Fibroblast of lung (primary cell): ENCODE measurements at places on chromosomes 2 and 18. TPM values are rescaled to one million over a fixed set of nuclear protein-coding genes. Genes with fewer than 3 reads are reported as not detected.

DNA sequence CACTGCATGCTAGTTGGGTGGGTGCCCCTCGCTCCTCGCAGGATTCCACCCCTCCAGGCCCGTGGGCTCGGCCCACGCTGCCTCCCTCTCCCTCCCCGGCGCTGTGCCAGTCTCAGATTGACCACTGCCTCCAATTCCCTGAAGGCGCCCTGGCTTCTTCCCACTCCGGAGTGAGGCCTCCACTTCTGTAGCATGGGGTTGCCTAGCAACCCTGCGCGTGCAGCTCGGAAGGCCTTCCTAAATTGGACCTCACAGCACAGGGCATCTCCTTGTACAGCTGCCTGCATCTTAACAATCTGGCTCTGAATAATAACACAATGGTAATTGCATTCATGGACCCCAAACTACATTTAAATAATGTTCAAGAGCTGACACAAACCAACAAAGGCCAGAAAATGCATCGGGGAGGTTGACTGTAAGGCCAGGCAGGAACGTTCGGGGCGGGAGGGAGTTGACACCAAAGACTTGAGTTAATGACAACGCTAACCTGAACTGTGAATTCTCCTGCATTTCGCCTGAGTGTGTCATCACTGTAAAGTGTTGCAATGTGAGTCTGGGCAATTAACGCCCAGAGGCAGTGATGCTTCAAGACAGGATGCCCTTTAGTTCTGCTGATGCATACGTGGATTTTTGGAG, 222.9 kb downstream of the ZBTB7C start:
- no peaks in the 10 kb centered on the region for H3K4me1 ChIP-seq
- H3K36me3 ChIP-seq = no peaks in the 10 kb centered on the region
- no peaks in the 10 kb centered on the region for H3K27me3 ChIP-seq
- H3K27ac ChIP-seq = no peak overlapping the region
- DNase-seq = no peak
- H3K4me3 ChIP-seq = no peak overlapping the region

DNA sequence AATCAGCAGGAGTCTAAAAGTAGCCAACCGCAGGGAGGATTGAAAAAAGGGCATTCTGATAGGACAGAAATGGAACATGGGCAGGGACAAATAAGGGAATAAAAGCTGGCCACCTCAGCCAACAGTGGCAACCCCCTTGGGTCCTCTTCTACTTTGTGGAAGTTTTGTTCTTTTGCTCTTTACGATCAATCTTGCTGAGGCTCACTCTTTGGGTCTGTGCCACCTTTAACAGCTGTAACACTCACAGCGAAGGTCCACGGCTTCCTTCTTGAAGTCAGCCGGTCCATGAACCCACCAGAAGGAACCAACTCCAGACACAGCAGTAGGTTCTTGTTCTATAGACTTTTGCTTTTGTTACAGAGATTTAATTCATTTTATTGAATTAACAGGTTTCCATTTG, 285.4 kb upstream of the CDH20 start:
- no peak for DNase-seq
- H3K4me3 ChIP-seq = no peak overlapping the region
- no peaks in the 10 kb centered on the region for H3K36me3 ChIP-seq

DNA sequence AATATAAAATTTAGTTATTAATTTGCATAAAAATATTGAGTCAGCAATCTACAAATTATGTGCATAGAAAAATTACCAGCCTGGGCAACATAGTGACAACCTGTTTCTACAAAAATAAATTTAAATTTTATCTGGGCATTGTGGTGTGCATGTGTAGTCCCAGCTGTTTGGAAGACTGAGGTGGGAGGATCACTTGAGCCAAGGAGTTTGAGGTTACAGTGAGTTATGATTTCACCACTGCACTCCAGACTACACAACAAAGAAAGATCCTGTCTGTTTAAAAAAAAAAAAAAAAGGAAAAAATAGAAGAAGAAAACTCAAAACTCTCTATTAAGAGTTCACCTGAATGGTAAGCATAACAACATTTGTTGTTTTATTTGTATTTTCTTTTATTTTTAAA, 1048.4 kb upstream of the CDH2 start:
- no peaks in the 10 kb centered on the region for H3K36me3 ChIP-seq
- no peak for DNase-seq
- H3K4me1 ChIP-seq = no peaks in the 10 kb centered on the region
- H3K27me3 ChIP-seq = no peaks in the 10 kb centered on the region
- no peak overlapping the region for H3K27ac ChIP-seq

Gene SLC16A14
- total RNA-seq = 1.5 and 5.6 TPM in 2 replicates
